Left renal cortex interstitium (tissue), 4 donors: ENCODE measurements at places on chromosomes 7 and 10. TPM values are rescaled to one million over a fixed set of nuclear protein-coding genes. Genes with fewer than 3 reads are reported as not detected.
A peak's percentile ranks its signal among the peaks of the same experiment; 100 is the strongest.

DNA sequence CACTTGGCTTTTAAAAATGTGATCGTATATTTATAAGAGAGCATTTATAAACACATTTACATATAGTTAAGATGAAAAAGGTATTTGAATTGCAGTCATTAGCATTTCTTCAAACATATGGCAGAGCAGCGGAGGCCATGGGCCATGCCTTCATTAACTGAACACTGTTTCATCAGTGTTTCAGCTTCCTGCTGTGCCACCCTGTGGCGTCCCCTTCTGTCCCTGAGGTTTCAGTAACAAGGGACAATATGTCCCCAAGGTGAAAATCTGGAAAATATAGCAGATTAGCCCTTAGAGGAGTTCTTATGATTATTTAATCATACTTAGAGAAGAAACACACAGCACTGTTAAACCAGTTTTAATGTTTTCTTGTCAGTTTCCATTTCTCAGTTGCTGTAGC is 577.8 kb downstream of the ETV1 start:
- DNase-seq, result no peak

GRCh38 chr10:80132299-80133139 is at the start of gene PLAC9:
Gene PLAC9, plus strand, starts transcription at chr10:80132730. Its CDS starts 33 bp downstream, at chr10:80132763.
- DNase-seq, result no peak

- DNase-seq, result no peak
These were observed 289.7 kb upstream of the TMEM229A start for GRCh38 chr7:124322561-124322960.

DNA sequence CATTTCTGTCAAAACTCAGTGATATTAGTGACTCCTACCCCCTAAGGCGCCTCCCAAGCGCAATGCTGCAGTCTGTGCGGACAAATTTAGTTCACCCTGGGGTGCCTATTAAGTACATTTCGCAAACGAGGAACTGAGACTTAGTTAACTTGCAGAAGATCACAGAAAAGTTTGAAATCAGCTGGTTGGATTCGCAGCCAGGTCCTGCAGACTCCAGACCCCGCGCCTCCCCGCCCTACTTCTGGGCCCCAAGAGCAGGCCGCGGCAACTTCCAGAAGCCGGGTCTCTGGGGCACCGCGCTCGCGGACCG is 588 bp downstream of the CYREN start:
- no peak for DNase-seq

- DNase-seq, result no peak
These were observed 33.9 kb downstream of the SGPL1 start for GRCh38 chr10:70849582-70850016.

GRCh38 chr7:35035511-35035961 is 1.7 kb downstream of the DPY19L1 start:
- DNase-seq, result peak; percentile 15

DNA sequence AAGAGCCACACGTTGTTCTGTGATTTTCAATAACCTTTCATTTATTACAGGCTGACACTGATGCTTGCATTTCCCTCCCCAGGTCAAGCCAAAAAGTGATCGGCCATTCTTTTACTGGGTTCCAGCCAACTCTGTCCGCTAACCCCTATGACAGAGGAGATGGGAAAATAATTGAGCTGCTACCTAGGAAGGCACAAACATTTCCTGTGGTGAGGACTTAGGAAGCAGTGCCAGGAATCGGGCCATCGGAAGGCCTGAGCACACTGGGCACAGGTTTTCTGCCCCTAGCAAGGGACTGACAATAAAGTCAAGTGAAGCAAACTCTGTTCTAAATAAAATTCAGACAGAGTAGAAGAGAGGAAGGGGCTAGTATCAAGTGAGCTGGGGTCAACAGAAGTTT is 313.0 kb upstream of the AOAH start:
- no peak for DNase-seq

DNA sequence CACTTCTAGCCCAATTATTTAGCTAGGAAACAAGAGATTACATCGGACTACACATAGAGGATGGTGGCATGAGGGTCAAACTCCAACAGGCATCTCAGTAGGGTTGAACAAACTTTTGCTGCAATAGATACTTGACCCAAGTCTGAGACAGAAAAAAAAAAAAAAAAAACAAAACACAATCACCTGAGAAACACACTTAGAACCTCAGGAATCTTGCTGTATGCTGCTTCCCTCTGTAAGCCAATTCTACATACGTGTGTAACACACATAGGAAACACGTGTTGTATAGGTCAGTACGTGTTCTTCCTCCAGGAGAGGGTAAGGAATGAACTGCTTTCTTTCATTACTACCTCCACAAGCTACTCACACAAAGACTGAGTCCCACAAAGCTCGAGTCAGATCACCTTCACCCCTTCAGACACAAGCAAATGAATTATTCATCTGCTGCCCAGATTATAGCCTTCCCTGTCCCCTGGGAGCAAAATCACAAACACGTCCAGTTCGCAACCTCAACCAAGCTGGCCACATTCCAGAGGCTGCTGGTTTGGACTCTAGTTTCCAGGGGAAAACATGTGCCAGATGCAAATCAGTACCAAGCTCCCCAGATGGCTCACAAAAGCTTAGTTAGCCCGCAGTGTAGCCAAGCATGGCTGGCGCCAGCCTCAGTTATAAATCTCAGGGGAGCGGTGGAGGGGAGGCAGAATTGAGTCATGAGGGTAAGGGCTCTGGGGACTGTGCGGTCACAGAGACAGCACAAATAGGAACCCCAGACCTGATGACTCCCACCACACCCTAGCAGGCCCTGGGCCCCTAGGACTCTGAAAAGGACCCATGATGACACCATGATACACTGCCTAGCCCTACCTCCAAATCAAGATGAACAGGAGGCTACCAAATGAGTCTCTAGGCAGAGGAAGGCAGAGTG is 15.1 kb downstream of the PSAP start:
- DNase-seq, result peak; percentile 66

DNA sequence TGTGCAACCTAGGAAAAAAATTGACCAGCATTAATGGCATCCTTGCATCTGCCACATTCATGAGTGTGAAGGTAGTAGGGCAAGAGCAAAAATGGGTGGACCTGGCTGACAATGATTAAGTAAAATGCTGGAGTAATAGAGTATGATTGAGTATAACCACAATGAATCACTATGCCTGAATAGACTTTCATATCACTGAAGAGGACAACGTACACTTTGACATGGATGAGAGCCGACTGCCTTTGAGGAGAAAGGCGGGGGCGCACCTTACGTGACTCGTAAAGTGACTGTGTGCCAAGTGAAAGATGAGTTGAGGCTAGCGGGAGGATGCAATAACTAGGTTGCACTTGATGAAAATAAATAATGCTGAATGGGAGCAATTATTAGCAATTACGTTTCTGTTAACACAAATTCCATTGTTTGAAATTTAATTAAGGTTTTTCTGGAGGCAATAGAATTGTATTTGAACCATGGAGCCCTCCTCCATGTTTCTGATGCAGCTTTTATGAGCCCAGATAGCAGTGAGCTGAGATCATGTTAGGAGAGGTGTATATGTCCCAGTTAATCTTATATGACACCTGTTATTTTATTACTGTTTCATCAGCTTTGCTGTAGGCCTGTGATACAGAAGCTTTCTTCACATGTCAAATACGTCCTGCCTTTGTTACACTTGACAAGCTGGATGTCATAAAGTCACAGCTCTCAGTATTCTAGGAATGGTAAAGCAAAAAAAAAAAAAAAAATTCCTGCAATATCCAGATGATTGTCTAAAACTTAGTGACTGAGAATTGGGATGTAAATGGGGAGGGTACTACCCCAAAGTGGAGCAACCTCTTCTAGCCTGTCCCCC is 596.5 kb downstream of the NXPH1 start:
- no peak for DNase-seq

DNA sequence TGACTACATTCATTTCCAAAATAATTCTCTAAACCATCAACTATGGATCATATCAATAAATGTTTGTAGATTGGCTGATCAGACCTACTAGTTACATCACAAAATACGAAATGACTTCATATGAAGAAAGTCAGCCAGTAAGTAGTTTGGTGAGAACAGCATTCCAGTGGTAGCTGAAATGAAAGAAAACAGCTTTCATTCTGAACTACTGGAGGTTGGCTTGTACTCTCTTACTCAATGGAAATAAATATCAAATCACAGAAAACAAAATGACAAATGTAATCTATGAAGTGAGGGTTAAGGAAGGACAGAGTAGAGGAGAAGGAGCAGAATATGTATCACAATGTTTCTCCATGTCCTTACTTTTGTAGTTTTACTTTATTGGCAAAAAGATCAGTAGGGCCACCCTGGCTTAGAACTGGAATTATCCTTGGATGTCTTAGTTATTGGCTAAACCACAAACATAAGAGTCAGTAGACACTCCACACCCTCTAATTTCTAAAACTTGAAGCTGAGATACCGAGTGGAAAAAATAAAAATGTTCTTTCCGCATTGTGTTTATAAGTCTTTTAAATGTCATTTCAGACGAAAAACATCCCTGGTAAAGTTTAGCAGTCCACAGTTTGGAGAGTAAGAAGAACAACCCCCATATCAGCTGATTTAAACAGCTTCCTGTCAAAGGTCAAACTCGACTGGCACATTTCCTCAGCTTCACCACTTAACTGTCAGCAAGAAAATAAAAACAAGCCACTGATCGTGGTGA is 74.0 kb upstream of the DGKI start:
- no peak for DNase-seq

- no peak for DNase-seq
These were observed 168.0 kb upstream of the LRRN3 start for GRCh38 chr7:110922906-110923305.

GRCh38 chr10:48603421-48604038 is 1.3 kb downstream of the ARHGAP22 start:
- DNase-seq, result no peak

DNA sequence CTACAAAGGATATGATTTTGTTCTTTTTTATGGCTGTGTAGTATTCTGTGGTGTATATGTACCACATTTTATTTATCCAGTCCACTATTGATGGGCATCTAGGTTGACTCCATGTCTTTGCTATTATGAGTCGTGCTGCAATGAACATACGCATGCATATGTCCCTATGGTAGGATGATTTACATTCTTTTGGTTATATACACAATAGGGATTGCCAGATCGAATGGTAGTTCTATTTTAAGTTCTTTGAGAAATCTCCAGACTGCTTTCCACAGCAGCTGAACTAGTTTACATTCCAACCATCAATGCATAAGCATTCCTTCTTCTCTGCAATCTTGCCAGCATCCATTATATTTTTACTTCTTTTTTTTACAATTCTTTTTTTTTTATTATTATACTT is 35.6 kb upstream of the FAM13C start:
- DNase-seq, result no peak

DNA sequence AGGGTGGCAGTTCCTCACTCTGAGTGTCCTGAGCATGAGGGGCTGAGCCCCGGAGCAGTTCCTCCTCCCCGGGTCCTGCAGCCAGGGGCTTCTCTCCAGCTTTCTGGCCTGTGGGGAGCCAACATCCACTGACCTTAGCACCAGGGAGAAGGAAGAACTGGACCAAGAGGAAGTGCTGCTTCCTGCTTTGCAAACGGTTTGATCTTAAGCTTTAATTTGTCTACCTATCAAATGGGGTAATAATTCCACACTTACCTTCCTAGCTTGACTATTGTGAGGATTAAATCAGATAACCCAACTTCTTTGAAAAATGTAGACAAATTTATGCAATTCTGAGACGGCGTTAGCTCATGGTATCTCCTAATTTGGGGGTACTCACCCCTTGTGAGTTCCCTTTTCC is 2.0 kb downstream of the NOBOX start:
- no peak for DNase-seq

- DNase-seq, result no peak
These were observed 195.2 kb downstream of the MDFIC start for GRCh38 chr7:115116773-115117715.

DNA sequence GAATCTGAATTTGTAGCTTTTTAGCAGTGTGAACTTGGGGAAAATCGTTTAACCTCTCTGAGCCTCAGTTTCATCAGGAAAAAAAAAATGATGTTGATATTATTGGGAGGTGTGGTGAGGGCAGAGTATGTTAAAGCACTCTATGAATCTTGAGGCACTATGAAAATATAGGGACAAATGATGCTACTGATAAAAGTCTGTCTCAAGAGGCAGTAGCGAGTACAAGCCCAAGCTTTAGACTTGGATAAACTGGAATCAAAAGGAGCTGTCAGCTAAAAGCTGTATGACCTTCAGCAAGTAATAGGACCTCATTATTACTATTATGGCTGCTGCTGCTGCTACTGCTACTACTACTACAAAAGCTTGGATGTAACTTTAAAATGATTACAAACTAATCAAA is 8.4 kb downstream of the ZNF277 start:
- no peak for DNase-seq

DNA sequence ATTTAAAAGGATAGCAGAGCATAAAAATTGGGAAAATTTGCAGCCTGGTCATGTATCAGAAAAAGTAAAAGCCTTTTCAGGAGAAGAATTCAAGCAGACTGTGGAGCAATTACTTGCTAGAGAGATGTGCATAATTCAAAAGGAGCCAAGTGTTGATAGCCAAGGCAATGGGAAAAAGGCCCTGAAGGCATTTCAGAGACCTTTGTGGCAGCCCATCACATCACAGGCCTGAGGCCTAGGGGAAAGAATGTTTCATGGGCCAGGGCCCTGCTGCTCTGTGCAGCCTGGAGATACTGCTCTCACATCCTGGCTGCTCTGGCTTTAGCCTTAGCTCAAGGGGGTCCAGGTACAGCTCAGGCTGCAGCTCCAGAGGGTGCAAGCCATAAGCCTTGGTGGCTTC is 152.9 kb downstream of the MAGI2 start:
- DNase-seq, result no peak

DNA sequence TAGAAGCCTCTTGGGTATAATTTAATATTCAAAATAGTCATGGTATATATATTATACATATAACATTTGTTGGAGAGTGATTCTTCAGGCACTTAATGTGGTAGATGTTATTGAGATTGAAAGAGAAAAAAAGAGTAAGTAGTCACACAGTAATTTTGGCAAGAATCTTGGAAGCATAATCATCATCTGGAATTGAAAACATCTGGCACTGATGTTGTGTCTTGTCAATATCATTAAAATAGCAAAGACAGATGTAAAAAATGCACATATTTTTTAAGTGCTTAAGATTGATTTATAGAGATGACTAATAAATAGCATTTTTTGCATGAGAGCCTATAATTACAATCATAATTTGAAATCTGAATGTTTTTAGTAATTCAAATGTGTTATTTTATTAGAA is 9.5 kb downstream of the SEMA3D start:
- DNase-seq, result no peak

The MYPN gene
- 0.04 TPM for polyA plus RNA-seq

The KCNH2 gene
- polyA plus RNA-seq, result 15.4 TPM

The MRLN gene
- polyA plus RNA-seq, result 0.55 TPM

The ARHGAP19 gene
- 34.2 TPM for polyA plus RNA-seq

The LOXL4 gene
- 4.6 TPM for polyA plus RNA-seq

The TAC1 gene
- polyA plus RNA-seq, result 1.1 TPM

The ACSL5 gene
- polyA plus RNA-seq, result 5.1 TPM
